HFFc6 (cell line): ENCODE measurements at places on chromosomes 3 and 15. TPM values are rescaled to one million over a fixed set of nuclear protein-coding genes. Genes with fewer than 3 reads are reported as not detected.

Gene CIDEC
- total RNA-seq, result not detected in 3 replicates

Gene RHCG
- not detected in 3 replicates for total RNA-seq

Gene COL6A5
- not detected in 3 replicates for total RNA-seq

Gene TGM4
- total RNA-seq, result not detected in 3 replicates

Gene HESX1
- total RNA-seq, result 0.18 to 0.29 TPM in 2 of 3 replicates, not detected in the other

Gene AGBL1
- not detected in 3 replicates for total RNA-seq

Gene ARF4
- total RNA-seq, result 446 and 524 TPM in 2 replicates

Gene ZNF385D
- 3.8 to 7.9 TPM (median 4.7 TPM) in 3 replicates for total RNA-seq

DNA sequence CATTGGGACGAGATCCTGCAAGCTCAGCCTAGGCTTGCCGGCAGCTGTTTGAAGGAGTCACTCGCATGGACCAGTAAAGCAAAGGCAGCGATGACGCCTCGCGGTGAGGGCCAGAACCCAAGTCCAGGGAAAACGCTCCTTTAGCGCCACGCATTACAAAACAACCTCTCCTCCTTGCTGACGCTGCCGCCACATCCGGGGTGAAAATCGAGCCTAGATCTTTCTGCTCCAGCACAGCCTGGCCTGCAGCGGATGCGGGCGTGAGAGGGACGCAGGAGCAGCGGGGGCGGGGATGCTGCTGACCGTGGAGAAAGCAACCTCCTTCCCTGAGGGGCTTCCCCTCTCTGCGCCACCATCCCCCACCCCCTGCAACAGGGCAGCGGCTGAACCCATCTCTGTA is 46.7 kb downstream of the CASR start:
- no peak for DNase-seq

DNA sequence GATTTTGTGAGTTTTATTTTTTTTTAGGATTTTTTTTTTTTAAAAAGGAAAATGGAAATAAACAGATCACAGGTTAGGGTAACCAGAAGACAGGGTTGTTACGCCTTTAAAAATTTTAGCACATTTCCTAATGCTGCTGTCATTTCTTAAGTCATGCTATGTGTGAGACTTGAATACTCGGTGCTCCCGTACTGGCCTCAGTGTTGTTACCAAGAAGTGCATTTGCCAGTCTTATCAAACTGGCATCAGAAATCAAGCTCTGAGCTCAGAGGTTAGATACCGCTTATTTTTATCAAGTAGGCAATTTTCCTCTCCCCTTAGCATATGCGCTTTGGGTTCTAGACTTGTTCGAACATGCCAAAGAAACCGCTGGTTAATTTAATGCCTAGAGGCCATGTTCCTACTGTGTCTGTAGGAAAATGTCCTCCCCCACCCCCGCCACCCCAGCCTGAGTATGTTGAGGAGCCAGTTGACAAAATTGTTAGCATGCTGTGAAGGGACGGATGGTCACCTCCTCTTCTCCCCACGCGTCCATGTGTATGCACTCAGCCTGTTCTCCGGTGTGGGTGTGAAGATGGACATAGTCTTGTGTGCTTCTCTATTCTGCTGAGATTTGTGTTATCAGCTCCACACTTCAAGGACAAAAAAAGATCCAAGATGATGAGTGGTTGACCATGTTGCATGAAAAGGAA is 88.9 kb downstream of the ITPR1 start:
- no peak for DNase-seq

- DNase-seq, result no peak
Observed at GRCh38 chr3:55668359-55668758, 181.3 kb upstream of the WNT5A start.

DNA sequence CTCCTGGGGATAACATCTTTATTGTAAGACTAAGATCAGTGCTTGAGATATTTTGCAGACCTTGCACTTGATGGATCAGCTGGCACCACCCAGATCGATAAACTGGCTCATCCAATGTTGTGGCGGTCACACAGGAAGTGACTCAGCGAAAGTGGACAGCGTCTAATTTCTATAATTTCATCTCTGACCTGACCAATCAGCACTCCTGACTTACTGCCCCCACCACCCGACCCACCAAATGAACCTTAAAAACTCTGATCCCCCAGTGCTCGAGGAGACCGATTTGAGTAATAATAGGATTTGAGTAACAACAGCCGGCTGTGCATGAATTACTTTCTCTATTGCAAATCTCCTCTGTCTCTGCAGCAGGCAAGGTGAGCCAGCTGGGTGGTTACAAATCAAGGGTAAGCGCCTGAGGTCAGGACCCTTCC is 62.7 kb upstream of the RNU6-1 start:
- no peak for DNase-seq

DNA sequence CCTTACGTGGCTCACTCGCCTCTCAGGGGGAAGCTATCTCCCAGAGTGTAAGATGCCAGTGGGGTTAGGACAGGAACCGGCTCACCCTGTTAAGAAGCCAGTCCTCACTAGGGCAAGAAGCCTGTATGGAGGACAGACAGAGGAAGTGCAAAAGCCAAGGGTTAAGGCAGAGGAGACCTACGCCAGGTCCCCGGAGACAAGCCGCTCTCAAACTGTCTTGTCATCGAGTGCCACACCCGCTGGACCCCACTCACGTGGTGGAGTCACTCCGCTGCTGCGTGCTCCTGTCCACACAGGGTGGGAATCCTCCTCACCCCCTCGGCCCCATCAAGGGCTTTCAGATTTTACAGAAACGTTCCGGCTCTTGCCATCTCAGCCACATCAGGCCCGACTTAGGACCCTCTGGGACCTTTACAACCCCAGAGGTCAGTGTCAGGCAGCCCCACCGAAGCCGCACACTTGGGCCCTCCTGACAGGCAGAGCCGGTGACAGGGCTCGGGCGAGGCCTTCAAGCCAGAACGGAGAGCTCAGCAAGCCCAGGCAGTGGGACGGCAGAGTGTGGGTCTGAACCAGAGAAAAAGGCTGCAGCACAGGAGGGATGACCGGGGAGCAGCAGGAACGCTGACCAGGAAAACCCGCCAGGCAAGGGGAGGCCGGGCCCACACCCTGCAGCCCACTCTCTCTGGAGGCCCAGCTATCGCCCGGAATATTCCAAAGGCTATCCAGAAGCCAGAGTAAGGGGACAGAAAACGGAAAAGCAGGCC is 61.7 kb downstream of the XXYLT1 start:
- no peak for DNase-seq

- DNase-seq, result no peak
Observed at GRCh38 chr3:48770192-48770502, 53.1 kb upstream of the IP6K2 start.

GRCh38 chr3:148789146-148789545 is 38.5 kb upstream of the CPB1 start:
- DNase-seq, result peak; percentile 1

GRCh38 chr3:29637068-29637467 is 356.2 kb downstream of the RBMS3 start:
- no peak for DNase-seq

GRCh38 chr15:86905625-86906256 is 826.1 kb downstream of the AGBL1 start:
- DNase-seq, result no peak

GRCh38 chr3:60574046-60574769 is 677.0 kb downstream of the FHIT start:
- DNase-seq, result no peak

GRCh38 chr3:189262746-189263145 is 91.0 kb downstream of the TPRG1 start:
- no peak for DNase-seq

DNA sequence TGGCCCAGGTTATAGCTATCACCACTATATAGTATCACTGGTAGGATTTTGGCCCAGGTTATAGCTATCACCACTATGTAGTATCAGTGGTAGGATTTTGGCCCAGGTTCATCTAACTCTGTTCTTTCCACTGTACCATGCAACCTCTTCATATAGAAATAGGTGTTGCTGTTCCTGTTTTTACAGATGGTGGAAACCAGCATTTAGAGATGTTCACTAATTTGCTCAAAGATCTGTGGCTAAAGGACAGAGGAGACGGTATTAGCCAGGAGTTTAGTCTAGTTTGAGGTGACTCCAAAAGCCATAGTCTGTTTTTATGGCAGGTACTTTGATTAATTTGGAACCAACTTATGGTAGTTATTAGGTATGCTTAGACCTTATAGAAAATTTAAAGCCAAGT is 3.1 kb downstream of the LRCH3 start:
- DNase-seq, result no peak

GRCh38 chr15:82535566-82536408 is 4.5 kb downstream of the RPS17 start:
- DNase-seq, result no peak

DNA sequence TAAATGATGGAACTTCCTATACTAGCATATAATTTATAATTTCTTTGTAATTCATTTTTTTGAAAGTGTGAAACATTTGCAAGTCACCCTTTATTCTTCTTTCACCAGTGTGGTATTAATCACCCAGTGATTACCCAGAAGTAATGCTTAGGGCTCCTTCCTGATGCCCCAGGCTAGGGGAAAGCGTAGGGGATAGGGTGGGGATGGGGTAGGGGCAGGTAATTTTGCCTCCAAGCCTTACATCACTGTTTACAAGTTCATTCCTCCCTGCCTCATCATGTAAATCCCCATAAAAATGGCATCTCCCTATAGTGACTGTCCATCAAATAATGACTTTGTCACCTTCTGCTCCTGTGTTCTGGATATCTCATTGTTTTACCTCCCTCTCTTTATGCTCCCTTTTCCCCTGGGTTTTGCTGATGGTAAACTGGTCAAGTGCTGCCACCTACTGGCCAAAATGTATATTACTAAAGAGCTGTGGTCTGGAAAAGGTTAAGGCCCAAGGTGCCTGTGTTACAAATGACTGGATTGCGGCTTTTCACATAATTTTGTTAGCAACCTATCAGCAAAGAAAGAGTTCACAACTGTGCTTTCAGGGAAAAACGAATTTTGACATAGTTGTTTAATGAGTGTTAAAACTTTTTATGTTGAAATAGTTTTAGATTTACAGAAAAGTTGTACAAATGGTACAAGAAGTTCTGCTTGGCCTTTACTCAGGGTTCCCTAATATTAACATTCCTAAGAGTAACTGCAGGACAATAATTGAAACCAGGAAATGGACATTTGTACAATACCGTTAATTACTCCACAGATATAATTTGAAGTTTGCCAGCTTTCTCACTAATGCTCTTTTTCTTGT is 54.7 kb downstream of the ONECUT1 start:
- peak; percentile 67 for DNase-seq

- DNase-seq, result no peak
Observed at GRCh38 chr3:65497236-65497635, 541.5 kb downstream of the MAGI1 start.

- DNase-seq, result no peak
Observed at GRCh38 chr15:40906991-40907802, 12.9 kb downstream of the VPS18 start.

- DNase-seq, result no peak
Observed at GRCh38 chr15:100726070-100726420, 123.7 kb downstream of the ASB7 start.

DNA sequence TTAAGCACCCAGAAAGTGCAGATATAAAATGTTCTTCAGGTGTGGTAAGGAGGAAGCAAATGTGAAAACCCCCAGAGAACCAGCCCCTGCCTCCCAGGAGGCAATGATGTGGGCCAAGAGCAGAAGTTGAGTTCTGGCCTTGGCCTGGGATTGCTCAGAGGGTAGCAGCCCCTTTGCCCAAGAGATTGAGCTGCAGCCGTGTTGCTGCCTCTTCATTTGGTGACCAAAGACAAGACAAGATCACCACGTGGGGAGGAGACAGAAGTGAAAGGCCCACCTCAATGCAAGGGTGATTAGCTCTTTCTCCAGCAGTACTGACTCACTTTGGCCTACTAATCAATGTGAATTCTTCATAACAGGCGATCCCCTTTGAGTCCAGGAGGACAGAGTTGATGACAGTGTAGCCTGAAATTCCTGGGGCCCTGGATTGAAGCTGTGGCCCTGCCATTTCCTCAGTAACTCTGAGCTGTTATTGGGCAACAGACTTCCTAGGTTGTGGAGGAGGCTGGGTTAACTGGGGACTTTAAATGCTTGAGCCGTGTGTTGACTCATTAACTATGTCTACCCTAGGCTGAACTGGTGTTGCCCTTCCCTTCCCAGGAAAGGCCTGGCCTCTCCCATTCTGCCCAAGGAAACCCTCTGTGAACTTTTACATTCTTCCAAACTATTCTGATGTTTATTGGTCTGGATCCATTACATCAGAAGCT is 86.5 kb downstream of the ST6GAL1 start:
- peak; percentile 14 for DNase-seq

- DNase-seq, result peak; percentile 68
Observed at GRCh38 chr3:32913790-32914446, 37.5 kb upstream of the CCR4 start.

DNA sequence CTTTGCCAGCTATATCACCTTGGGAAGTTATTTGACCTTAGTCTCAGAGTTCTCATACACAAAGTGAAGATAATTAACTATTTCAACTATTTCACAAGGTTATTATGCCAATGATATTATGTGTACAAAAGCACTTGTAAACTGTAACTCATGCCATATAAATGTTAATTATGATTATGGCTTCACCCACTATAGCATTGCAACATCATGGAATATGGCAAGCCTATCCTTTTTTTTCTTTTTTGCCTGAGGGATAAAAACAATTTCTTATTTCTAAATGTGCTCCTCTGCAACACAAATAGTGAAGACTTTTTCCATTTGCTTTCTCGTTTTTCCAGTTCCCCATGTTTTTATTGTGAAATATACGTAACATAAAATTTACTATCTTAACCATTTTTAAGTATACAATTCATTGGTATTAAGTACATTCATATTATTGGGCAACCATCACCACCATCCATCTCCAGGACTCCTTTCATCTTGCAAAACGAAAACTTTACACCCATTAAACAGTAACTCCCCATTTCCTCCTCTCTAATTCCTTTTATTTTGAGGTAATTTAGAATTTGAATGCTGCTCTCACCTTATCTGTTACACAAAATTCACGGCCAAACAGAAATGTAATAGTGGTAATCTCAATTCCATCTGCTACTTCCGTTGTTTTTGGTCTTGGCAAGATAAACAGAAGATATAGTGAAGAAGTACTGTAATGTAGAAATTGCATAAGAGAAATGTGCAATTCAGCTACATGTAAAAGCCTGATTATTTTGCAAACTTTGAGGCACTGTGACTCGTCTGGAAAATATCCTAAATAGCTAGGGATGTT is 46.3 kb downstream of the NANOGP8 start:
- DNase-seq, result peak; percentile 26

- DNase-seq, result no peak
Observed at GRCh38 chr3:139105154-139105702, 60.5 kb upstream of the PRR23C start.
